HFFc6 (cell line): ENCODE measurements at places on chromosomes 2 and 18.

GRCh38 chr18:1571206-1571605, 666.5 kb downstream of the ADCYAP1 start:
- H3K36me3 ChIP-seq, result no peaks in the 10 kb centered on the region
- no peaks in the 10 kb centered on the region; the same call in 1 of the 2 replicates for H3K27me3 ChIP-seq
- H3K27ac ChIP-seq, result no peak overlapping the region
- no peaks in the 10 kb centered on the region for H3K4me1 ChIP-seq
- no peak for DNase-seq
- H3K4me3 ChIP-seq, result no peak overlapping the region

GRCh38 chr2:49619804-49620203, 465.5 kb upstream of the FSHR start:
- H3K27me3 ChIP-seq, result no peaks in the 10 kb centered on the region
- no peaks in the 10 kb centered on the region for H3K36me3 ChIP-seq
- H3K27ac ChIP-seq, result no peak overlapping the region
- no peak overlapping the region for H3K4me3 ChIP-seq

DNA sequence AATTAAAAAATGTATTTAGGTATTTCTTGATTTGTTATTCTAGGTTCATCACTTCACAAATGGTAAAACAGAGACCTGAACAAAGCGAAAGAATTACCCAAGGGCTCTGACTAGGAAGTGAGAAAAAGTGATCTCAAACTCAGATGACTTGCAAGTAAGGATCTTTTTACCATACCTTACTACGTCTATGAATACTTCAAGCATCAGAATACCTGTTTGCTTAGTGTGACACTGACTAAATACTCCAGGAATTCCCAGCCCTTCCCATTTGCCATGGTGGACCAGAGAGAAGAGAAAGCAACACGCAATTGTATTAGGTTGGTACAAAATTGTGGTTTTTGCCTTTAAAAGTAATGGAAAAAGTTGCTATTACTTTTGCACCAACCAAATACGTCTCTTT, 35.8 kb upstream of the FIGN start:
- peak overlapping the region; percentile 54 for H3K4me3 ChIP-seq
- H3K27me3 ChIP-seq, result no peaks in the 10 kb centered on the region
- H3K36me3 ChIP-seq, result no peaks in the 10 kb centered on the region
- no peak overlapping the region for H3K27ac ChIP-seq
- peak; percentile 12 for DNase-seq
- H3K4me1 ChIP-seq, result peaks cover 32% of the 10 kb centered on the region

GRCh38 chr18:13658436-13659204, 67.7 kb downstream of the FAM210A start:
- H3K4me1 ChIP-seq, result peaks cover 5% of the 10 kb centered on the region; the same call in 1 of the 2 replicates
- H3K27ac ChIP-seq, result no peak overlapping the region
- H3K36me3 ChIP-seq, result 0 out of 2 replicates have a peak, but pooled peaks cover 4% of the 10 kb centered on the region
- H3K27me3 ChIP-seq, result peaks cover 7% of the 10 kb centered on the region
- H3K4me3 ChIP-seq, result no peak overlapping the region

DNA sequence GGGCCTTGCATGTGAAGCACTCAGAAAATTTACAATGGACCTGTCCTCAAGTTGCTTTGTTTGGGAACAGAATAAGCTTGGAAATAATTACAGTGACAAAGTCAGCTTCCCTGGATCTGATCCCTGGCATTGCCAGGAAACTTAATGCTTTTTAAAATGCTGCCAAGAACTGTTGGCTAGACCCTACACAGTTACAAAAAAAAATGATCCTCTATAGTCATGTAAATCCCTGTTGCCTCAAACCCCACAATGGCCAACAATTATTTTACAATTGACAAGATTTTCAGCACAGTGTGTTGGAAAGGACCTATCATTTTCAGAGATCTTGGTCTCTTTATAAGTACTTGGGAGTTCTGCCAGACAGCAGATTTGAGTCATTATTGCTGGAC, 470.4 kb upstream of the ACVR2A start:
- no peak for DNase-seq
- H3K36me3 ChIP-seq, result no peaks in the 10 kb centered on the region
- no peaks in the 10 kb centered on the region for H3K27me3 ChIP-seq
- H3K4me1 ChIP-seq, result no peaks in the 10 kb centered on the region

DNA sequence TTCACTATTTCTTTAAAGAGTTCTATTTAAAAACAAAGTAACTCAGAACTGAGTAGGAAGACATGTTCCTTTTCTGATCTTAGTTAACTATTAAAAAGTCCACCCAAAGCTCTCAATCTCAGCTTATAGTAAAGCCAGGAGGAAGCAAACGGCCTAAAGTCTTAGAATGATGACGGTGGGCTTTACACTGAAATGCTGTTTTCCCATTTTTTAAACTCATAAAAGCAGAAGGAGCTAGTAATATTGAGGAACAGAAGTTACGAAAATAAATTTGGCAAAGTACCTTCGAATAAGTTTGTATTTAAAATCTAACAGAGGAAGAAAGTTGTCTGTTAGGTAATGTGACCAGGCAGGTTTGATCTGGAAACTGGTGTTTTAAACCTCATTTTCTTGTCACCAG, 111.1 kb downstream of the ZNF532 start:
- no peak for DNase-seq
- H3K27me3 ChIP-seq, result peaks cover 3% of the 10 kb centered on the region
- peaks cover 29% of the 10 kb centered on the region for H3K4me1 ChIP-seq

DNA sequence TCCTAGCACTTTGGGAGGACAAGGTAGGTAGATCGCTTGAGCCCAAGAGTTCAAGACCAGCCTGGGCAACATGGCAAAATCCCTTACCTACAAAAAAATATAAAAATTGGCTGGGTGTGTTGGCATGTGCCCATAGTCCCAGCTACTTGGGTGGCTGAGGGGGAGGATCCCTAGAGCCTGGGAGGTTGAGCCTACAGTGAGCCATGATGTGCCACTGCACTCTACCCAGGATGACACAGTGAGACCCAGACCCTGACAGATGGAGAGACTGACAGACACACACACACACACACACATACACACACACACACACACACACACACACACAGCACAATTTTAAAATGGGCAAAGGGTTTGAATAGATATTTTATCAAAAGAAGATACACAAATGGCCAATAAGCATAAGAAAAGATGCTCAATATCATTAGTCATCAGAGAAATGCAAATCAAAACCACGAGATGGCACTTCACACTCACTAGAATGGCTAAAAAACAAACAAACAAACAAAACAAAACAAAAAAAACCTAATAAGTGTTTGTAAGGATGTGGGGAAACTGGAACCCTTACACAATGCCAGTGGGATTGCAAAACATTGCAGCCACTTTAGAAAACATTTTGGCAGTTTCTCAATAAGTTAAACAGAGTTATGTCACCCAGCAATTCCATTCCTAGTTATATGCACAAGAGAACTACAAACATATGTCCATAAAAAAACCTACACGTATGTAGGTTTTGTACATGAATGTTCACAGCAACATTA, 42.3 kb downstream of the BAZ2B start:
- DNase-seq, result no peak
- peak overlapping the region; percentile 36; the same call in 1 of the 2 replicates for H3K27ac ChIP-seq
- H3K4me3 ChIP-seq, result no peak overlapping the region
- H3K27me3 ChIP-seq, result no peaks in the 10 kb centered on the region
- H3K36me3 ChIP-seq, result no peaks in the 10 kb centered on the region
- no peaks in the 10 kb centered on the region for H3K4me1 ChIP-seq

DNA sequence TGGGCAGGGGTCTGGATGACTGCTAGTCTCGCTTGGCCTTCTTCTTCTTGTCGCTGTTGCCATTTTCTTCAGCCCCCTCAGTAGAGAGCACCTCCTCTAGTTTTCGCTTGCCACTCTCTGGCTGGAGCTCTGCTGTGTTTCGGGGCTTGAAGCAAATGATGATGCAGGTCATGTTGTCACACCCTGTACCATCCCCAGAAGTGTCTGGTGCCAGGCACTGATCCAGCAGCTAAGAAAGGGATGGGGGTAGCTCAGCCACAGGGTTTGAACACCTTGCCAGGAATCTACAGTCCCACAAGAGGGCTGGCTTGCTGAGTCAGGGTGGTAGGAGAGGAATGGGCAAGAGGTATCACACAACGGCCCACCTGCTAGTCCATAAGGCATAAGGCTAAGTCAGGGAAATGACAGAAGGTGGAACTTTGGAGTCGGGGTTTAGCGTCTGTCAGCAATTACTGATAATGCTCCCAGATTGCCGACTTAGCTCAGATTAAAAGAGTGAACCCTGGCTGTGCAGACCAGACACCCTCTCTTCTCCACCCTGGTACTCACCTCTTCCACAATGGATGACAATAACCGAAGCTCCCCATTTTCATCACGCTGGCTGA, 1.1 kb upstream of the ZNF513 start:
- H3K36me3 ChIP-seq, result peaks cover 59% of the 10 kb centered on the region
- H3K27me3 ChIP-seq, result peaks cover 11% of the 10 kb centered on the region
- H3K4me1 ChIP-seq, result peaks cover 29% of the 10 kb centered on the region
- DNase-seq, result no peak
- H3K27ac ChIP-seq, result peak overlapping the region; percentile 97
- peak overlapping the region; percentile 27; the same call in 1 of the 2 replicates for H3K4me3 ChIP-seq

DNA sequence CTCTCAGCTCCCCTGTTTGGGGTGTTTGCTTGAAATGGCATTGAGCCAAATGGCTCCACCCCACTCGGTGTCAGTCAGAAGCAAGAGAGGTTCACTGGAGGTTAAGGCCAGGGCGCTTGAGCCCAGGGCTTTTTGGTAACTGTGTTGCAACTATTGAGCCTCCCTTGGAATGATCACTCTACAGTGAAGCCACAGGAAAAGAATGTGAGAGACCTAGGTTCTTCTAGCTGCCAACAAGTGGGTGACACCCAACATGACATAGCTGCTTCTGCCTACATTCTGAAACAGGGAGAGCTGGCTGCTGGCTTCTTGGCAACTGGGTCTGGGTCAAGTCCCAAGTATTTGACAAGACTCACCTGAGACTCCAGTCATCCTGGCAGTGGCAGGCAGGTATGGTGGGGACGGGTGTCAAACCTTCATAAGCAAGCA, 7.1 kb upstream of the GRHL1 start:
- H3K27me3 ChIP-seq, result peaks cover 11% of the 10 kb centered on the region
- H3K4me3 ChIP-seq, result no peak overlapping the region
- no peaks in the 10 kb centered on the region for H3K36me3 ChIP-seq
- peak; percentile 11 for DNase-seq
- no peak overlapping the region for H3K27ac ChIP-seq

DNA sequence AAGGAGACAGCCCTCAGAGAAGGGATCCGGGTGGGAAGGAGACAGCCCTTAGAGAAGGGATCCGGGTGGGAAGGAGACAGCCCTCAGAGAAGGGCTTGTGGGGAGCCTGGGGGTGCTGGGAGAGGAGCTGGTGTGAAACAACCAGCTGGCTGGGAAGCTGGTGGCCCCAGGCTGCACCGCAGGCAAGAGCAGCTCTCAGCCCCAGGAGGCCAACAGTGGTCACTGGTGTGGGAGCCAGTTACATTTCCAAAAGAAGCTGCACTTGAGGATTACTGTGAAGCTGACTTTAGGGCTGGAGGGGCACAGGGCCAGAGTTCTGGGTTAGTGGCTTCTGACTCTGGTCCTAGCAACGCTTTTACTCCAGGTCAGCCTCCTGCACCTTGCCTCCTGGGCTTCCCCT, 3.3 kb downstream of the HES6 start:
- H3K27ac ChIP-seq, result no peak overlapping the region
- H3K4me1 ChIP-seq, result peaks cover 9% of the 10 kb centered on the region
- no peak for DNase-seq
- peaks cover 8% of the 10 kb centered on the region for H3K36me3 ChIP-seq
- no peak overlapping the region for H3K4me3 ChIP-seq

DNA sequence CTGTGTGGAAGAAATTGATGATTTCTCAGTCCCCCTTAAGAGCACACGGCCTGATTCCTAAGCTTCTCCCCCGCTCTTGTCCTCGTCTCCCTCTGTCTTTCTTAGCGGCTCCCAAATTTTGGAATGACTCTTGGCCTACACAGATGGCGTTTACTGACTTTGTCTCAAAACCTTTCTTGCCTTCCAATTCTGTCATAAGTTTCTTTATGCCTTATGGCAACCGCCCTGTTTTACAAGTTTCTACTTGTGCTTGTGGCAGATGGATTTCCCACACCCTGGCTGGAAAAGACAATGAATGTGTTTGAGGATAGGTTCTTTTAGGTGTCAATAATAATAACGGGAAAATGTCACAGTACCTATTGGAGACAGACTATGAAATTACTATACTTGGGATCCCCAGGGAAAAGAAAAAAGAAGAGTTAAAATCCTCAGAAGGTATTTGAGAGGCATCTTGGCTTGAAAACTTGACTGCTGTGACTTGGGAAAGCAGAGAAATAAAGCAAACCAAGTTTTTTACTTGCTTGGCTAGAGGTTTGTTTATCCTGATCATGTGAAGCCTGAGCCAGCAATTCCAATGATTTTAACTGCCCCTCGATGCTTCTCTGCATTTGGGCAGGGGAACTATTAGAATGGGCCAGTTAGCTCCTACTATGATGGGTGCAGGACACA, 276.4 kb downstream of the HRH4 start:
- H3K4me3 ChIP-seq, result no peak overlapping the region
- no peak overlapping the region for H3K27ac ChIP-seq
- no peak for DNase-seq
- H3K27me3 ChIP-seq, result no peaks in the 10 kb centered on the region; the same call in 1 of the 2 replicates
- H3K4me1 ChIP-seq, result no peaks in the 10 kb centered on the region

GRCh38 chr2:37688771-37689468, 17.5 kb upstream of the CDC42EP3 start:
- no peaks in the 10 kb centered on the region for H3K27me3 ChIP-seq
- H3K27ac ChIP-seq, result peak overlapping the region; percentile 73
- peak; percentile 72 for DNase-seq
- H3K36me3 ChIP-seq, result peaks cover 4% of the 10 kb centered on the region; the same call in 1 of the 2 replicates

DNA sequence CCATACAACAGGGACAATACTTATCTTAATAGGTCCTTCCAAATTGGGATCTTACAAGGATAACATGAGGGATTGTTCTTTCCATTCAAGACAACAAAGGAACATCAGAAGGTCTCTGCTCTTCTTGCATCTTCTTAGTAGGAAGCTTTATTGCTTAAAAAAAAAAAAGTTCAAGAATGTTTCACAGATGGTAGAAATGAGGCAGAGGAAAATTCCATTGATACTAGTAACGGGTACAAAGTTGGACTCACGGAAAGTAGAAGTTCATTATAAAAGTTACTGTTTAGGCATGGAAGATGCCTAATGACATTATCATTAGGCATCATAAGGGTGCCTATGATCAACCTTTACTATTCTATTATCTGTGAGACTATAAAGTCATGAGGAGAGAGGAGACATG, 136.2 kb downstream of the LAMA3 start:
- no peaks in the 10 kb centered on the region for H3K36me3 ChIP-seq
- no peak overlapping the region for H3K4me3 ChIP-seq
- H3K27me3 ChIP-seq, result peaks cover 2% of the 10 kb centered on the region; the same call in 1 of the 2 replicates
- H3K27ac ChIP-seq, result peak overlapping the region; percentile 29
- DNase-seq, result no peak
- H3K4me1 ChIP-seq, result peaks cover 66% of the 10 kb centered on the region

DNA sequence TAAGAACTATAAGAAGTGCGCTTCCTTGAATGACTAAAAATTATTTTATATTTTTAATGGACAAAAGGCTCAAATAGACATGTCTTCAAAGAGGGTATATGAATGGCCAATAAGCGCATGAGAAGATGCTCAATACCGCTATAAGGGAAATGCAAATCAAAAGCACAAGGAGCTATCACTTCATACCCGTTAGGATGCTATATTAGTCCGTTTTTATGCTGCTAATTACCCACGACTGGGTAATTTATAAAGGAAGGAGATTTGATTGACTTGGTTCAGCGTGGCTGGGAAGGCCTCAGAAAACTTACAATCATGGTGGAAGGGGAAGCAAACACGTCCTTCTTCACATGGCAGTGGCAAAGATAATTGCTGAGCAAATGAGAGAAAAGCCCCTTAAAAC, 20.5 kb upstream of the PPP4R1 start:
- no peak overlapping the region for H3K27ac ChIP-seq
- H3K27me3 ChIP-seq, result no peaks in the 10 kb centered on the region; the same call in 1 of the 2 replicates
- peaks cover 20% of the 10 kb centered on the region for H3K36me3 ChIP-seq
- no peak overlapping the region for H3K4me3 ChIP-seq
- DNase-seq, result no peak
